Renal pelvis (tissue), 12 donors: ENCODE measurements at places on chromosomes 12 and 14.

DNA sequence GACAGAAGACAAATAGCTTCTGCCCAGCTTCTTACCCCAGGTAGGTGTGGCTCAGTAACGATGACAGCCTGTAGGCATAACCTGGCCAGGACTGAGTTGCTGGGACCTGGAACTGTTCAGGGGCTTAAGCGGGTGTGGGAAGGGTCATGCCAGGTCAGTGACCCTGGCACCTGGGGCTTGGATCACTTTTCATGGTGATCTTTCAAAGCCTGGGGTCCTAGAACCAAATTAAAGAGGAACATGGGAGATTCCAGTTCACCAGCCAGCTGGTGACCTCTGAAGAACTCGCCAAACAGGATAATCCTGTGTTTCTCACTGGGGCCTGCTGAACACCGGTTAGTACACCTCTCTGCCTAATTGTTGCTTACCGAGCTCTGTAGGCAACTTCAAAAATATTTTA lies 102.6 kb upstream of the LMNTD1 start:
- no peak for DNase-seq

- DNase-seq: no peak
Observed at GRCh38 chr12:116384691-116385485, 107.4 kb upstream of the MED13L start.

- DNase-seq: no peak
Observed at GRCh38 chr12:12032260-12032791, 38.4 kb upstream of the BCL2L14 start.

- DNase-seq: no peak
Observed at GRCh38 chr14:76462330-76462729, 86.4 kb downstream of the ESRRB start.

GRCh38 chr14:83913476-83913875 lies 1616.5 kb upstream of the FLRT2 start:
- DNase-seq: no peak

GRCh38 chr12:95970905-95971304 lies 25.2 kb downstream of the HAL start:
- no peak for DNase-seq

GRCh38 chr12:92539110-92539749 lies 163.6 kb upstream of the PLEKHG7 start:
- no peak for DNase-seq

DNA sequence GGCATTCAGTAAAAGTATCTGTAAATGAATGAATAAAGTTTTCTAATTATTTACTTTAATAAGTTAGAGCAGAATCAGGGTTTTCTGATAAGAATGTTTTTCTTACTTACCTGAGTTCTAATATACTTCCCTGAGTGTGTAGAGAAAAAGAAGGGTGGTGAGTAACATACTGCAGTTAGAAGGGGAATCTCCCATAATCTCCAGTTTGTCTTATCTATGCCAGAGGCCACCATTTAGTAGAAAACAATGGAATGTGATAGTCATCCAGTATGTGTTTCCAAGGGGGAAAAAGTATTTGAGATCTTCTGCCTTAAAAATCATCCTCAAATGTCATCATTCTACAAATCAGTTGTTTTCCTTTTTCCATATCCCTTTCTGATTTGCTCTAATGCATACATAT lies 56.5 kb upstream of the PAWR start:
- no peak for DNase-seq

GRCh38 chr14:80942191-80942600 lies 658 bp upstream of the CEP128 start:
- no peak for DNase-seq

DNA sequence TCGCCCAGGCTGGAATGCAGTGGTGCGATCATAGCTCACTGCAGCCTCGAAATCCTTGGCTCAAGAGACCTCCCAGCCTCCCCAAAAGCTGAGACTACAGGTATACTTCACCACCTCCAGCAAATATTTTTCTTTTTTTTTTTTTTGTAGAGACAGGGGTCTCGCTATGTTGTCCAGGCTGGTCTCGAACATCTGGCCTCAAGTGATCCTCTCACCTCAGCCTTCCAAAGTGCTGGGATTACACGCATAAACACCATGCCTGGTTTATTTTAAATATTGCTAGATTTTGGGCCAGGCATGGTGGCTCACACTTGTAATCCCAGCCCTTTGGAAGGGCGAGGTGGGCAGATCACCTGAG lies 26.7 kb upstream of the UBC start:
- no peak for DNase-seq

- DNase-seq: no peak
Observed at GRCh38 chr14:63632932-63633514, 8.6 kb downstream of the WDR89 start.

DNA sequence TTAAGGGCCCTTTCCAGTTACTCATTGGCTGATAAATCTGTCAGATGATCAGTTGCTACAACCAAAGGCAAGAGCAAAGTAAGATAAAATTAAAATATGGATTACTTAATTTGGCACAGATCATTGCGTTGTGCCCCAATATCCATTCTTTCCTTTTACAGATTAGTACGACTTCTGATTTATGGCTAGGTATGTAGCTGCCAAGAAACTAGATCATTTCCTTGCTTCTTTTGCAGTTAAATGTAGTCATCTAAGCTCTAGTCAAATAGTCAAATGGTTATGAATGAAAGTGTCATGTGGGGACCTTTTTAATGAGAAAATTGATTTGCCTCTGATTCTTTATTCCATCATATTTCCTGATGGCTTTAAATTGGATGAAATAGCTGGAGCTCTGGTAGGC lies 1039.9 kb upstream of the FLRT2 start:
- DNase-seq: no peak

DNA sequence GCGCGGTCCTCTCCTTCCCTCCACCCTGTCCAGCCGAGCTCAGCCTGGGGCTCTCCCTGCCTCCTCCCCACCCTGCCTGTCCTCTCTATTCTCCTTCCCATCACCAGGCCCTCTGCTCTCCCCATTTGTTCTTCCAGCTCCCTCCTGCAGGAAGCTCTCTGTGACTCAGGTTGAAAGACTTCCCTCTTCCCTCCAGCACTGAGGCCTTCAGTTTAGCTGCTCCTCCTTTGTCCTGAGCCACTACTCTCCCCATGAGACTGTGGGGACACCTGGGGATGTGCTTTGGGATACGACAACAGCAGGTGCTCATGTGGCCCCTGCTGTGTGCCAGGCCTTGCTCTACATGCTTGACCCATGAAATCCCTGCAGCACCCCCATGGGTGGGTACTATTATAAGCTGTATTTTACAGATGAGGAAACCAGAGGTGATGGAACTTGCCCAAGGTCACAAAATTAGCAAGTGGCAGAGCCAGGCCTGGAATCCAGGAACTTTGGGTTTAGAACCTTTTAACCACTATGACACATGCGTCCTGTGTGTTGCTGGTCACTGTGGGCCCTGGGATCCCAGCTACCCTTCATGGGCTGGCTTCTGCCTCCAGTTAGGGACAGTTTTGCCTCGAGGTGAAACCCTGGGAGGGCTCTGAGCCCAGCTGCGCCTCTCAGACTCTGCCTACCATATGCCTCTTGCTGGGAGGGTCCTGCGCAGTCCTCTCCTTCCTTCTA lies 5.5 kb downstream of the KRT80 start:
- no peak for DNase-seq

DNA sequence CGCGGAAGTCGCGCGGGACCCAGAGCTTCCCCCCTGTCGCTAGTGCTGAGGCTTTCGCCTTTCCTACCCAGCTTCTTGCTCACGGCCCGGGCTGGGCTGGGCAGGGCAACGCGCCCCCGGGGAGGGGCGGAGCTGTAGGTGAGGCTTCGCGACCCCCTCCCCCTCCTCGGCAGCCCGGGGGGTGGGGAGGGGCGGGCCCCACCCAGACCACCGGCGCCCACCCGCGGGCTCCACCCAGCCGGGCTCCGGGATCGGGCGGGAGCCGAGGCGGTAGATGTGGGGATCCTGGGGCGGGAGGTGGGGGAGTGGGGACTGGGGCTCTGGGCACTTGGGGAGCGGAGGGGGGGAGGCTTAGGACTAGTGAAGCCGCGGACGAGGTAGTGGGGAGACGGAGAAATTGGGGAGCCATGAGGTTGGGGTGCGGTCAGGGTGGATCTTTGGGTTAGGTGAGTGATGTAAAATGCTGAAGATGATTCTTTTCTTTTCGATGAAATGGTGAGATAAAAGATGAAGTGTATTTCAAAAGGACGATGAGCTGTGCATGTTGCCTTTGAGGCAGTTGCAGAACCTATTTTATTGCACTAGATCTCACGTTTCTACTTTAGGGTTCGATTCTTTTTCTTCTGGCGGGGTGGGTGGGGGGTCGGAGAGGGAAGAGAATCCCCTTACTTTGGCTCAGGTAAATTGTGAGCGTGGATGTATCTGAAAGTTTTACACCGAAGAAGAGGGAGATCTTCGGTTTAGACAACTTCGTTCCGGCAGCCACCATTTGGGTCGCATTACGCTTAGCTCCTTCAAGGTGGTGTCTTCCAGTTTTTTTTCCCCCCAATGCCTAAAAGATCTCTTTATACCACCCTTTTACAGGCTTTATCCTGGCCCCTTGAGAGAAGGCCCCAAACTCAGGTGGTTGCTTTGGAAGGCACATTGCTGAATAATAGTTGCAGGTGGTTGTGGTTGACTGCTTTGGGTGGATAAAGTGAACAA lies 619 bp downstream of the ERC1 start:
- DNase-seq: peak; percentile 45

GRCh38 chr12:63151623-63152320 lies 771 bp upstream of the AVPR1A start:
- peak; percentile 77 for DNase-seq

GRCh38 chr12:110906985-110907384 lies 13.4 kb downstream of the MYL2 start:
- no peak for DNase-seq

GRCh38 chr14:91311284-91311662 lies 66.8 kb upstream of the GPR68 start:
- DNase-seq: no peak

GRCh38 chr12:117208811-117209455 lies 18.7 kb upstream of the FBXO21 start:
- no peak for DNase-seq

GRCh38 chr14:28130610-28131284 lies 635.8 kb upstream of the FOXG1 start:
- no peak for DNase-seq

DNA sequence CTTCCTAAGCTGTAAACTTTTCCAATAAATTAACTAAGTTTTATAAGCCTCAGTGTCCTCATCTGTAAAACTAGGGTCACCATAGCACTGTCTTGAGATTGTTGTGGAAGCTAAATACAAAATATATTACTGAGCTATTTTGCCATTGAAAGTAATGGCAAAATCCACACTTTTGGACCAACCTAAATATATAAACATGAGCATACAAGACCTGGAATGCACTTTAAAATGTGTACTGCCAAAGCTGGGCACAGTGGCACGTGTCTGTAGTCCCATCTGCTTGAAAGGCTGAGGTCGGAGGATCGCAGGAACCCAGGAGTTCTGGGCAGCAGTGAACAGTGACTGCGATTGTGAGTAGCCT lies 29.8 kb upstream of the SINHCAF start:
- no peak for DNase-seq

- no peak for DNase-seq
Observed at GRCh38 chr14:80206351-80207080, 4.8 kb downstream of the DIO2 start.

GRCh38 chr12:117105902-117106301 lies 6.7 kb upstream of the TESC start:
- DNase-seq: no peak

GRCh38 chr14:103453791-103454190 lies 68.6 kb downstream of the MARK3 start:
- no peak for DNase-seq

- DNase-seq: no peak
Observed at GRCh38 chr12:50551866-50552265, 47.1 kb downstream of the DIP2B start.

DNA sequence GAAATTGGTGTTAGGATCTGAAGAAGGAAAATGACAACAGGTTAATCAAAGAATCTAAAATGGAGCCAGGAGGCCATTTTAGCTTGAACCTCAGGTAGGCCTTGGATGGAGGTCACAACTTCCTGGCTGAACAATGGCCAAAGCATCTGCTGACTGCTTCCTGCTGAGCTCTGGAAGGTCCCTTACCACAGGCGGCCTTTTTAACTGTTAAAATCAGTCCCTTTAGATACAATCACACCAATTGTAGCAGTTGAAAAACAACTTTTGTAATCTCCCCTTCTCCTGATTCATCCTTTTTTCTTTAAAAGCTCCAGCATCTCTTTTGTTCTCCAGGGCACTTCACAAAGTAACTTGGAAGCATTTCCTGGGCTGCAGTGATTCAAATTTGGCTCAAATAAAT lies 388.8 kb downstream of the PDZRN4 start:
- no peak for DNase-seq

GRCh38 chr14:51554339-51554920 lies 97.3 kb upstream of the FRMD6 start:
- DNase-seq: no peak

- no peak for DNase-seq
Observed at GRCh38 chr14:82009076-82009475, 475.4 kb upstream of the SEL1L start.

DNA sequence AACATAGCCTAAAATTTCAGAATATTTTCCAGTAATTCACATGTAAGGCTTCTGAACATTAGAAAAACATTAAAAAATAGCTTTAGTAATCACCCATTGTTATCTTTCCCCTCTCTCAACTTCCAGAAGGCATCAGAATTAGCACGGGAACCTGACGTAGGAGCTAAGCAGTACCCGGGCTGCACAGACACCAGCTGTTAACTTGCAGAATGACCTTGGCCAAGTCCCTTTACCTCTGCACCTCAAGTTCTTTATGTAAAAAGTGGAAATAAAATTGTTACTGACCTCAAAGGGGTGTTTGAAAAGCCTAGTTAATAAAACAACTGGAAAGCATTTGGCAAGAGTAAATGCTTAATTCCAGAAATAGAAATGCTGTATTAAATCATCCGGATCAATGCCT lies 7.2 kb downstream of the TPH2 start:
- no peak for DNase-seq

DNA sequence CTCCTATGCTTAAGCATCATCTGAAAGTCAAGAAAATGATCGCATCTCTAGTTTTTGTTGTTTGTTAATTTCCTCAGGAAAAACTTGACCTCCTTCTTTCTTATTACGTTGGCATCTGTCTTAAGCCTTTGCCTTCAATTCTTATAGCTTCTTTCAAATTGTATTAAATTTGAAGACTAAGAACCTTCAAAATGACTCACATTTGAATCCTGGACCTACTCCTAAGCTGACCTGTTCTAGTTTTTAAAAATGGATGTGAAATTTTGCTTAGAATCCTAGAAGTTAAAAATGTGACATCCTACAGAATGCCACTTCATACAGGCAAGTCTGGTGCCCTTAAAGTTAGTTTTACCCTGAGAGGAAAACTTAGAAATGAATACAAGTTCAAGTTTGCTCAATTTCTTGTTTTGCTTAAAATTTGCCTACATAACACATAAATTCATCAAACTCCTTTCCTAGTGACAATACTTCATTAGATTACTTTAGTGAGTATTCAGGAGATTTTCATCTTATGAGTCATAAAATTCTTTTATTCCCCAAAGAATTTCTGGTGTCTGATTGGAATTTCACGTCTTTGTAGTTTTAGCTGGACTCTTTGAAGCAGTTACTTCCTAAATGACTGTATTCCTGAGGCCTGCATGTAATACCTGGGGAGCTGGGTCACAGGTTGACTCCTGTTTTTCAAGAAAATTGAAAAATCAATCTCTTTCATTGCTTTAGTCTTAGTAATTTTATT lies 152.3 kb downstream of the MSRB3 start:
- peak; percentile 24 for DNase-seq
